ENCODE measurements at places on chromosomes 5 and 9.
A peak's percentile ranks its signal among the peaks of the same experiment; 100 is the strongest.

- DNase-seq: no peak
These were observed 63.1 kb upstream of the CD180 start for GRCh38 chr5:67259548-67260215.

GRCh38 chr5:74935752-74936091 is 69.5 kb upstream of the FAM169A start:
- no peak for DNase-seq

DNA sequence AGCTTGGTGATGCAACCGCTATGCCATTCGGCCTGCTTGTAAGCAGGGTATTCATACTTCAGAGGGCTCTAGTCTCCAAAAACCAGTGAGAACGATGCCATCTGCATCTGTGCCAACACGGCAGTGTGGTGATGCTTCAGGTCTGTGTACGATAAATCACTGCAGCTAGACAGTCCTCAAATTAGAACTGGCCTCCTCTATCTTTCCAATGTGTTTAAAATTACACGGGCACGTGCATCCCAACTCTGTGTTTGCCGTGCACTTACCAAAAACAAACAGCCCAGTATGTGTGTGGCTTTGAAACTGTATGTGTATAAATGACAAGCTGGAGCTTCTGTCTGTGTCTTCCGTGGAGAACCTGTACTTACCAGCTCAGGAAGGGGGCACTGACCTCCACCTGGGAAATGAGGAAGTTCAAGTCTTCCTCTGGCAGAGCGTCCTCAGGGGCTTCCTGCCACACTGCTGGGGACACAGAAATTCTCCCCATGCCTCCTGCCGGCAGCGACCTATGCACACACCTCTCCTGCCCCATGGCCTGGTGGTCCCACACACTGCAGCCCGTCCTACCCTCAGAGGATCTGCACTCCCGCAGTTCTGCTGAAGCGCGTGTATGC is 12.3 kb downstream of the MED10 start:
- no peak for DNase-seq

DNA sequence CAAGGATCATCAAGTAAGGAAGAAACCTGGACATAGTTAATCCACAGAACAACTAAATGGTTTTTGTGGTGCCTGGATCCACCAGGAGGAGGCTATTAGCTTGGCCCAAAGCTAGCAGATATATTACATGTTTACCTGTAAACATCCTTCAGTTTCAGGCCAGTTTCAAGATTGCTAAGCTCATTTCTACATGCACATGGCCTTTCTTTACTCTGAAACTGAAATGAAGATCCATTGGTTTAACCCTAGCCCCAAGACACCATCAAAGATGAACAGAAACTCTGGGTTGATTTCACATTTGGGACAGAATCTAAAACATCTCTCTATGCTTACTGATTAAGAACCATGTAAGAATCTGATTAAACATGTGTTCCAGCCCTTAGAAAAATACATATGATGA is 611.8 kb downstream of the TLE1 start:
- no peak for DNase-seq

DNA sequence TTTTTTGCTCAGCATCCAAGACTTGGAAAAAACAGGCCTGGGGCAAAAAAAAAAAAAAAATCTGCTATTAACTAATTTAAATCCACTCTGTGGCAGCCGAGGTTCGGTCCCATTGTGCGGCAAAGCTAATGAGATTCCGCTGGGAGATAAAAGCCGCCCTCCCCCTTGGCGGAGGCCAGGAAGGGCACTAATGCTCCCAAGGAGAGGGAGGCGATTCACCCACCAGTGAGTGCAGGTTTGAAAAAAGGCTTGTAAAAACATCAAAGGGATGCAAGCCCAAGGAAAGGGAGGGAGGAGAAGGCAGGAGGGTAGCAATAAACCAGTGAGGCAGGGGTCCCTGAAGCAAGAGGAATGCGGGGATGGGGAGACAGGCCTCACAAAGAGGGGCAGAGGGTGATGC is 129.5 kb upstream of the RAPGEF1 start:
- DNase-seq: no peak

- DNase-seq: peak; percentile 50
These were observed 113.1 kb upstream of the ACOT12 start for GRCh38 chr5:81506900-81507588.

DNA sequence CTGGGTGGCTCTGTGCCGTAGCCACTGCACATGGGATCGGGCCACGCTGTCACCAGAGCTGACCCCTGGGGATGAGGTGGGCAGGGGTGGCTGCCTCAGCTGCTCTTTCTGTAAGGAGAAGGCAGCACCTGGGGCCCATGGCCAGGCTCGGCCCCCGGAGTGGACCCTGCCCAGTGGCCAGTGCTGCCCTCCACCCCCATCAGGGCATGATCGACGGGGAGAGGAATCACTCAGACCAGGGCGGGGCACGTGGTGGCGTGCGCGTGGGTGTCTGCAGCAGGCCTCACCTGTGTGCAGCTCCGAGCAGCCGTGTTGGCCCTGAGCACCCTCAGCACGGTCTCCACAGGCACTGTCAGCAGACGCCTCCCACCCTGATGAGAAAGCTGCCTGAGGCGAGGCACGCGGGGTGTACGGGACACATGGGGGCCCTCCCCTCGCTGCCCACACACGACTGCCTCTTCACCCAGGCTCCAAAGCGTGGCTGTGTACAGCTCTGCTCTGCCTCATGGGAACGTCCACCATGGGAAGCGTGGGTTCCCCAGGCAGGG is 8.6 kb upstream of the CARD9 start:
- DNase-seq: no peak

All from ovary (tissue), 10 donors.